ENCODE measurements at places on chromosomes 3 and 15.
A peak's percentile ranks its signal among the peaks of the same experiment; 100 is the strongest.

- DNase-seq, result no peak
Measured at GRCh38 chr3:14680115-14680514, 5.2 kb downstream of the C3orf20 start.

- DNase-seq, result no peak
Measured at GRCh38 chr3:18946524-18946923, 201.8 kb upstream of the KCNH8 start.

- DNase-seq, result peak; percentile 1
Measured at GRCh38 chr3:129245141-129245540, 4.3 kb upstream of the COPG1 start.

DNA sequence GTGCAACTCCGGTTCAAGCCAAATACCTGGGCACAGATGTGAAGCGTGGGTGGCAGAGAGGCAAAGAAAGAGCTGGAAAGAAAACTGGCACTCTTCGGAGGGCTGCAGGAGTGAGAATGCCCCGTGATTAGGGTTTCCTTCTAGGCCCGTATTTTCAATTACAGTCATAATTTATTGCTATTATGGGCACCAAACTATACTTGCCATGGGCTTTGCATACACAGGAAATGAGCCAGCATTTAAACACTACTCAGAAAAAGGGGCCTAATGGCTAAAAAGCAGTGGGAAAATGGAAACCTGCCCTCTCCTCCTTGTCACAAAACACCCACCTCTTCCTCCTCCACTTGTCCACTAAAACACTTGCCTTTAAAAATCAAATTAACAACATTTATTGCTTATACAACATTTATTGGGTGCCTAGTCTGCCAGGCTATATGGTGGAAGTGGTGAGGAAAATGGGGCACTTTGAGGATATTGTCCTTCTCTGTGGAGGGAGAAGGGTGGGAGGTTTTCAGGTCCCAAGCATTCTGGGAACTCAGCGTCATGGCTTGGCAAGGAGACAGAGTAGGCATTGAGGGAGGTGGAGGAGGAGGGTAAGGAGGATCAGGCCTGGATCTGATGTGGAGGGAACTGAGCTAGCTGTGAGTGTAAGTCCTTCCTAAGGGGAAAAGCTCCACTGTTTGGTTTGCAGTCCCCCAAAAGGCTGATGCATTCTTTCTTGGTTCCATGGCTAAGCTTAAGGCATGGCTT lies 160.9 kb downstream of the SLCO3A1 start:
- DNase-seq, result no peak

- peak; percentile 39 for DNase-seq
Measured at GRCh38 chr3:190044142-190044541, 76.6 kb downstream of the P3H2 start.

DNA sequence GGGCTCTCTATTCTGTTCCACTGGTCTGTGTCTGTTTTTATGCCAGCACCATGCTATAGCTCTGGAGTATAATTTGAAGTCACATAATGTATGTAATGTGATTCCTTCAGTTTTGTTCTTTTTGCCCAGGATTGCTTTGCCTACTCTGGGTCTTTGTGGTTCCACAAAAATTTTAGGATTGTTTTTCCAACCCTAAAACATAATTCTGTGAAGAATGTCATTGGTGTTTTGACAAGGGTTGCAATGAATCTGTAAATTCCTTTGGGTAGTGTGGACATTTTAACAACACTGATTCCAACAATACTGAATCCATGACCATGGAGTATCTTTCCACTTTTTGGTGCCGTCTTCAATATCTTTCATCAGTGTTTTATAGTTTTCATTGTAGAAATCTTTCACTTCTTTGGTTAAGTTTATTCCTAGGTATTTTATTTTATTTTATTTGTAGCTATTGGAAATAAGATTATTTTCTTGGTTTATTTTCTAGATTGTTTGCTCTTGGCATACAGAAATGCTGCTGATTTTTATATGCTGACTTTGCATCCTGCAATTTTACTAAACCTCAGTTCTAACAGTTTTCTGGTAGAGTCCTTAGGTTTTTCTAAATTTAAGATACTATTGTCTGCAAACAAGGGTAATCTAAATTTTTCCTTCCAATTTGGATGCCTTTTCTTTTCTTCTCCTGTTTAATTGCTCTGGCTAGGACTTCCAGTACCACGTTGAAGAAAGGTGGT lies 29.7 kb downstream of the TJP1 start:
- no peak for DNase-seq

GRCh38 chr3:17140670-17141505 lies 256.1 kb downstream of the PLCL2 start:
- peak; percentile 70 for DNase-seq

- DNase-seq, result no peak
Measured at GRCh38 chr15:73403171-73403570, 34.4 kb upstream of the HCN4 start.

DNA sequence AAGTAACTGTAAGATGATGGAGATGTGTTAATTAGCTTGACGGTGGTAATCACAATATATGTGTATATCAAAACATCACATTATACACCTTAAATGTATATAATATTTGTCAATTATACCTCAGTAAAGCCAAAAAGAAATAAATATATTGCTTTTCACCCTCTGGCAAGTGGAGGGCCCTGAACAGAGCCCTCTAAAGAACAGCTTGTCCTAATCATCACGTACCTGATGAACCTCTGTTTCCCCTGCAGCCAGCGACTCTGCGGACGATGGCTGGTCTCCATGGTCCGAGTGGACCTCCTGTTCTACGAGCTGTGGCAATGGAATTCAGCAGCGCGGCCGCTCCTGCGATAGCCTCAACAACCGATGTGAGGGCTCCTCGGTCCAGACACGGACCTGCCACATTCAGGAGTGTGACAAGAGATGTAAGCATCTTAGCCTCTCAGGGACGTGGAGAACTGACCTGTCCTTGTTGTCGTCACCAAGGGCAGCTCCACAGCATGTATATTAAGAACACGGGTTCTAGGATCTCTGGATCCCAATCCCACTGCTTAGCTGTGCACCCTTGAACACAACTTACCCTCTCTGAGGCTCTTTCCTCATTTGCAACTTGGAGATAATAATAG lies 6.3 kb downstream of the THBS1 start:
- DNase-seq, result no peak

- peak; percentile 85 for DNase-seq
Measured at GRCh38 chr3:111859974-111860859, 1.2 kb downstream of the PHLDB2 start.

DNA sequence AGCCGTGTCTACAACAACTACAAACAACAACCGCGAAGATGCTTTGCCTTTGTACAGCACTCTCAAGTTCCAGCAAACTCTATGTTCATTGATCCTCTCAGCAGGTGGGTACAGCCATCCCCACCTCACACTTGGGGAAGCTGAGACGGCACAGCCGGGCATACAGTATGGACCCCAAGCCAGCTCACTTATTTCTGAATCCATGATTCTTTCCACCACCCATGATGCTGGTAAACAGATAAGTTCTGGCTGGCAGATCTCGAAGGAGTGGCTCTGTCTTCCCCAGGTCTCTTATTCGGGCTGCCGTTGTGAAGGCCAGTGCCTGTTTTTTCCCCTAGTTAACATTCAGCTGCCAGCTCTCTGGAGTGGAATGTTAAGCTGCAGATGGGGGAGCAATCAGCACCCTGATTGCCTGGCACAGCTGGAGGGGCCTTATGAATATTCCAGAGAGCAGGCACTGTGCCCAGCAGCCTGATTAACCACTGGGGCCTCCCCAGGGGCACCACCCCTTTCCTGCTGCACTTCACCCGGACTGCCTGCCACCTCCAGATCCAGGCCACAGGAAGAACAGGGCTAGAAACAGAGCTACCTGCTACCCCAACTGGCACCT lies 73.2 kb downstream of the CORO2B start:
- DNase-seq, result no peak

GRCh38 chr3:22117091-22117490 lies 366.1 kb upstream of the ZNF385D start:
- no peak for DNase-seq

DNA sequence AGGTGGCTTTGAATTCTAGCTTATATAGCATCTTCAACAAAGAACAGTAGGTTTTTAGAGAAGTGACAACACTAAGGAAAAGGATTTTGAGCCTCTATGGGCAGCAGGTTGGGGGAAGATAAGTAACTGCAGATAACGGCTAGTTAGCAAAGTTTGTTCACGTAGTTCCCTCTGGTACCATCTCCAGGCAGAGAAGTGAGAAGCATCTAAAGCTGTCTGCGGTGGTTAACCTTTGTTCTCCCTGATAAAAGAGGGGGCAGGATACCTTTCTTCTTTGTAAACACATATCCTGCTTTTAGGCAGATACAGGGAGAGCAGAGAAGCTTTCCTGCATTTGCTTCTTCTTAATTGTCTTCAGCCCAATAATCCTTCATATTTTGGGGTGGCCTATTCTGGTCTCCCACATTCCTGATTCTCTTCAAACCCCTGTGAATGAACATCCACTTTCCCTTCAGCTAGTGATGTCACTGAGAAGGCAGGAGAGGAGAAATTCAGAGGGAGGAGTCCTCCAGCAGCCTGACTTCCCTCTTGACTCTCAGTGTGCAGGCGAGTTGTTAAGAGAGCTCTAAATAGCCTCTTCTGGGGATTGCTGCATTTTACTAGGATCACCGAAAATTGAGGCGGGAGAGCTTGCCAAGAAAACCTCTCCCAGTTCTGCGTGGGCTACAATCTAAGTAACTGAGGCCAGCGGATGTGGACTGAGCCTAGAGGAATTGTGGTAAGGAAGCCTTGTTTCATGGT lies 393.7 kb upstream of the C2CD4B start:
- DNase-seq, result peak; percentile 85
